Neuronal stem cell (in vitro differentiated cells): ENCODE measurements at places on chromosomes 1 and 21.

DNA sequence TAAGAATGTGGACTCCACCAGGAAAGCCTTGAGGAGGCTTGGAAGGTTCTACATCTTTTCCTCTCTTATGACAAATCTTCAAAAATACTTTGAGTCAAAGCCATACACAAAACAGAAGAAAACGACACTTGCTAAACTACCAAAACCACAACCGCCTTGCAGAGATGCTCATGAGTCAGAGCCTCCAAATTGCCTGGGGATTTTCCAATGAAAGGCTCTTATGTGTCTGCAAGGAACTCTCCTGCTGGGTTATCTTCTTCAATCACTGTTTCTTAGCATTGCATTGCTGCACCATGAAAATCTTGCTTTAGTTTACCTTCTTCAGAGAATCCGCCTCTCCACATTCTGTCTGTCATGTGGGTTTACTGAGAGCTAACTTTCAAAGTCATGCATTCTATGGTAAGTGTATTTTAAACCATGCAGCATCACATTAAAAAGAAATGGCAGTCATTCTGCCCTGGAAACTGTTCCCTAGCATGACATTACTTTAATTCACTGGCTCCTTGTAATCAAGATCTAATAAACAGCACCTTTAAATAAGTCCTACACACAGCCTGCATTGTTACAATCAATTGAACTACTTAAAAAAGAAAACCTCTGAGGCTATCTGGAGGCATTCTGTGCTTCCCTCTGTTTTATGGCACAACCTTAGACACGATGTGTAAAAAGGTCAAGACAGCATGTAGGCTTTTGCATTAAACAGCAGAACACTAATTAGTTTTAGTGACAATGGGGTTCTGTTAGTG, 210.0 kb upstream of the FOXD3 start:
- no peak for DNase-seq

GRCh38 chr1:160376525-160377131, 9.8 kb downstream of the NHLH1 start:
- peak; percentile 67 for DNase-seq

GRCh38 chr1:220966881-220967611, 87.8 kb downstream of the HLX start:
- DNase-seq, result no peak

DNA sequence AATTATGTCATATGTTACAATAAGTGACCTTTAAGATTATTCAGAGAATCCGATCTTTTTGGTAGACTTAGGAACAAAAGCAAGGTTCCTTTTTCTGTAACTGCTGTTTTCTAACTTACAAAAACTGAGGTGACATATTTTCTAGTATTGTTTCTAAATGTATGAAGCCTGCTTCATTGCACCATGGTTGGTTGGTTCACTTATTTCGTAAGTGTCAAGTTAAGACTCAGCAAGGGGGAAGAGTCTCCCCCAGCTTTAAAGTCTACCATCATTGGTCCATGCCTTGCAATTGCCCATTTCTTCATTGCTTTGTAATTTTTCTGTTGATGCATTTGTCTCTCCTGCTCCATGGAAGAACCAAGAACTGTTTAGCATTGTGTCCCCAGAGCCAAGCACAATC, 136.9 kb downstream of the DISC1 start:
- no peak for DNase-seq

DNA sequence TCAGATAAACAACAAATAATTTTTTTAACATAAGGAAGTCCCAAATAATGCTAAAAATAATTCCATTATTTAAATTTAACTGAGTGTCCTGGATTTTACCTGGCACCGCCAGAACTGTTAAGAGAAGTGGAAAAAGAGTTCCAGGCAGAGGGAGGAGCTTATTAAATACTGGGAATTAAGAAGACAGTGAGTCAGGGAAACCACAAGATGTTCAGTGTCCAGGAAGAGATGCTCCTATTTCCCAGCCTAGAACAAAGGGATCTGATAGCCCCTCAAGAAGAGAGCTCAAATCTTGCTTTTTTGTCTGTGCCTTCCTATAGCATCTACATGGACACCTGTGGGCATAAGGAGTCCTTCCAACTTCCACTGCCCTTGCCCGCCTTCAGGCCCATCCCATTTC, 85.9 kb downstream of the PGM1 start:
- DNase-seq, result no peak

GRCh38 chr1:58405660-58406059, 140.9 kb downstream of the OMA1 start:
- DNase-seq, result no peak

DNA sequence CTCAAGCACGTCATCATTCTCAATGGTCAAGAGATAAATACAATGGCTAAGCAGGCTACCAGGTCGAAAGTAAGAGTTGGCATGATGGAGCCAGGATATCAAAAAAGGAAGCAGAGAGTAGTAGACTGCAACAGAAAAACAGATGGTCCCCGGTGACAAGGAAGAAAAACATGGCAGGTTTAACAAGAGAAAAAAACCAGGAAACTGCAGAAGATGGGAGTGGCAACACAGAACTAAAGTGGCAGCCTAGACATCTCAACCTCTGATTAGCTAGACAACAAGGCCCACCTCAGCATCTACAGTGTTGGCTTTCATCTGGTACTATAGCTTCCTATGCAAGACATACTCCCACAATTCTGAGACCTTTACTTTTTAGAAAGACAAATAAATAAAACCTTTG, 3.1 kb downstream of the UBR4 start:
- no peak for DNase-seq

GRCh38 chr1:42886800-42887199, 40.4 kb downstream of the ZNF691 start:
- DNase-seq, result no peak

DNA sequence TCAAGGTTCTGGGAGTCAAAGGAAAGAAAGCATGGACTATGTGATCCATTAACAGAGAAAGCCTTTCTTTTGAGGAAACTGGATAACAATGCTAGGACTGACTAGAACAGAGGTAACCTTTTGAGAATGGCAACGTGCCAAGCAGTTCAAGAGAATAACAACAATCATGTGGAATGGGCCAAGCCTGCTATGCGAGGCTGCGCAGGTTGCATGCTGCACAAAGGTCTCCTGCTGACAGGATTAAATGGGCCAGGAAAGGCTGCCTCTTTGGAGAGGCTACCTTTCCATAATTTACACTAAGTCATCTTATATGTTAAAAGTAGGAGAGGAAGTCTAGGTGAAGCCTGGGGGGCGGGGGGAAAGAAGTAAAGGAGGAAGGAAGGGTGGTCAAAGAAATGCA, 5.8 kb downstream of the PCNX2 start:
- DNase-seq, result no peak

GRCh38 chr1:159992161-159992560, 38.1 kb upstream of the SLAMF9 start:
- no peak for DNase-seq
